ENCODE measurements at places on chromosomes 11 and 22.
A peak's percentile ranks its signal among the peaks of the same experiment; 100 is the strongest.

DNA sequence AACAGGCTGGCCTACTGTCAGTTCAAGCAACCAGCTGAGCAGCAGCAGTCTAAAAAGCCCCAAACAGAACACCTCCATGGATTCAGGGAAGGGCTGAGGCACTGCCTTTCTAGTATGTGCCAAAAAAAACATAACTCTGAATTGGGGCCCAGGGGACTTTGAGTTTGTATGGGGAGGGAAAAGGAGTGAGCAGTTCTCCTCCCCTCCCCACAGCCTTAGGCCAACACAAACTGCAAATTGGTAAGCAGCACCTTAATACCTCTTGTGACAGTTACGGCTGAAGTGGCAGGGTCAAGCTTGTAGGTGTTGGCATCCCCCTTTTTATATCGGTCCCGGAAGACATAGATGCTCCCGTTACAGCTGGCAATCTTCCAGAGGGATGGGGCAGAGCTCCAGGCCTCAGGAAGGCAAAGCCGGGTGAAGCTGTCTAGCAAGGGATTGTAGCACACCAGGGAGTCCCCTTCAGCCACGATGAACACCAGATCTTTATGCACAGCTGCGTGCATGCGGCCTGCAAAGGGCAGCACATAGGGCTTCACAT is 6.0 kb downstream of the KBTBD4 start:
- no peak for DNase-seq

DNA sequence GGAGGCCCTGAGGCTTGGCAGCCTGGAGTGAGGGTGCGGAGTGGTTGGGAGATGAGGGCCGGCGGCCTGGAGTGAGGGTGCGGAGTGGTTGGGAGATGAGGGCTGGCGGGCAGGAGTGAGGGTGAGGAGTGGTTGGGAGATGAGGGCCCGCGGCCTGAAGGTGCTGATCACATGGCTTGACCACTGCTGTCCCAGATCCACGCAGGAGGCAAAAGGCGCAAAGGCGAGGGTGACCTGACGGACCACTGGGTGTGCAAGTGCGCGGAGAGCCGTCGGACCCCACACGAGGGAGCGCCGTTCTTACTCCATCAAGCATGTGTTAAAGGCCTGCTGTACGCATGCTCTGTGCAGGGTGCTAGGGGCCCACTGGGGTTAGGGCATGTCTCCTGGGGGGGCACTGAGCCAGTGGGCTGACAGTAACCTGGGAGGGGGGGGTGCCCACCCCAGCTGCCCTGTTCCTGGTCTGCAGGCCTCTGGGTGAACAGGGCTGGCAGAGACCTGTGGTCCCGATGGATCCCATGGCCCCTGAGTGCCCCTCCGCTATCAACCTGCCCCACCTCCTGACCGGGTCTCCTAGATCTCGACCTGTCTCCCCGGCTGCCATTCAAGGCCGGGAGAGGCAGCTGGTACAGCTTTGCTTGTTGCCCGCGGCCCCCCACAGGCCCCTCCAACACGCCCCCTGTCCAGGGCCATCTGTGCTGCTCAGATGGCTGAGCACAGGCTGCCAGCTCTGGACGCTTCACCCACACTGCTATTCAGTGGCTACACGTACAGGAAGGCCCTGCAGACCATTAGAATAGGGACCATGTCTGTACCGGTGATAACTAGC is 21.1 kb downstream of the MRGPRD start:
- DNase-seq: no peak

GRCh38 chr11:46331282-46331984 is 15.8 kb upstream of the DGKZ start:
- no peak for DNase-seq

- DNase-seq: peak; percentile 35
Observed at GRCh38 chr22:22848364-22848866, 39.2 kb upstream of the IGLL5 start.

DNA sequence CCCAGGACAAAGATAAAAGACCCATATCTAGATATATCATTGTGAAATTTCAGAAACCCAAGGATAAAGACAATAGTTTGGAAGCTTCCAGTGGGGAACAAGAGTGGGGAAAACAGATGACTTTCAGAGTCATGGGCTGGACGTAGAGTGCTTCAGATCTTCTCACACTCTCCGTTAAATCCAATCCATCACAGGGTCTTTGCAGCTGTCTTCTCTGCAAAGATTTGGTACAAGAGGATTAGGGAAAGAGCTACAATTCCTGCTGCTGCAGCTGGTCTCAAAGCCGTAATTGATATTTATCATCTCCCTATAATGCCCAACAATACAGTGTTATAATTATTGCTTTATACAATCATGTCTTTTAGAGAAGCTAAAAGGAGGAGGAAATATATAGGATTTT is 63.4 kb upstream of the CLPB start:
- DNase-seq: peak; percentile 25
